Activated T-helper 9 cell treated with anti-CD3 and anti-CD28 coated beads, Interleukin-2, amount 50 U/mL, for 16 hours (primary cell): ENCODE measurements at places on chromosomes 5 and 9.

GRCh38 chr9:86598411-86599239 is 244.4 kb upstream of the TUT7 start:
- no peak for DNase-seq

GRCh38 chr5:56482363-56482762 is 249.2 kb upstream of the ANKRD55 start:
- DNase-seq = no peak

DNA sequence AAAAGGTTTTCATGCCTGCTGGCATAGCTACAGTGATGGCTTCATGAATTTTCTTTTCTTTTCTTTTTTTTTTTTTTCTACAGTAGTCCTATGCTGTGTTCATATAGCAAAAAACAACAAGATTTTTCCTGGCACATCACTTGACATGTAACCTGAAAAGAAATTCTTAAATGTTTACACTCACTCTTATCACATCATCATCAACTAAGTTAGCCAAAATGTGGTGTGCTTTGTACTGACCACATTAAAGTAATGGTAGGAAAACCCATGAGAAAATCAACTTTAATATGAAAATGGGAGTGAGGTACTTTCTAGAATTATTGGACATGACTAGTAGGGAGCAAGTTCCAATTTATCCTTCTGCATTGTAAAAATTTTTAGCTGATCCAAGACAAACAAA is 146.7 kb downstream of the SSBP2 start:
- DNase-seq = no peak

DNA sequence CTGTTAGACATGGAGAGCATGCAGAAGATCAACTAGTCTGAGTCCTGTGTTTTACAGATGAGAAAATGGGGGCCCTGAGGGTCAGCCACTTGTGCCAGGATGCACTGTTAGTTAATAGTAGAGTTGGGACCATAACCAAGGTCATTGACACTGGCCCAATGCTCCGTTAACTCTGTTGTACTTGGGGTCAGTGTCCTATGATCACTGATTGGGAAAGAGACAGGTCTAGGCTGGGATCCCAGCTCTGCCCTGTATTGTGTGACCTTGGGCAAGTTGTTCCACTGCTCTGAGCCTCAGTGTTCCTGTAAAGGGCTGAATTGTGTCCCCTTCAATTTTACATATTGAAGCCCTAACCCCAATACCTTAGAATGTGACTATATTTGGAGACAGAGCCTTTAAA is 70.0 kb downstream of the GDNF start:
- DNase-seq = no peak

- DNase-seq = no peak
These were observed 11.8 kb downstream of the TMEM161B start for GRCh38 chr5:88256872-88257271.
